ENCODE measurements at places on chromosomes 5 and 9. TPM values are rescaled to one million over a fixed set of nuclear protein-coding genes. Genes with fewer than 3 reads are reported as not detected.

The INSL6 gene
- total RNA-seq, result not detected

The DPYSL3 gene
- total RNA-seq, result 276 TPM

The FRMD3 gene
- 2.8 TPM for total RNA-seq

The NIPAL4 gene
- 0.12 TPM for total RNA-seq

The SLC25A2 gene
- 1.9 TPM for total RNA-seq

The ECM2 gene
- 38.5 TPM for total RNA-seq

The FCN2 gene
- total RNA-seq, result not detected

The SLC9A3 gene
- total RNA-seq, result 1.2 TPM

The PLPP7 gene
- 10.6 TPM for total RNA-seq

The PTPN3 gene
- total RNA-seq, result 0.61 TPM

The NR2F1-AS1 gene
- total RNA-seq, result 26.2 TPM

The NR5A1 gene
- not detected for total RNA-seq

The NSG2 gene
- total RNA-seq, result not detected

The ANXA2R gene
- 3.6 TPM for total RNA-seq

The GDNF gene
- total RNA-seq, result 9.5 TPM

The PLAC8L1 gene
- not detected for total RNA-seq

The POU5F2 gene
- 2.6 TPM for total RNA-seq

The NME5 gene
- total RNA-seq, result 1.8 TPM

The LCN2 gene
- not detected for total RNA-seq

All from hair follicle dermal papilla cell (primary cell).